ENCODE measurements at places on chromosomes 3 and 15.
A peak's percentile ranks its signal among the peaks of the same experiment; 100 is the strongest.

GRCh38 chr15:68691705-68692104 lies 112.9 kb downstream of the CORO2B start:
- DNase-seq: no peak

- DNase-seq: no peak
Measured at GRCh38 chr3:173744479-173744878, 346.9 kb downstream of the NLGN1 start.

DNA sequence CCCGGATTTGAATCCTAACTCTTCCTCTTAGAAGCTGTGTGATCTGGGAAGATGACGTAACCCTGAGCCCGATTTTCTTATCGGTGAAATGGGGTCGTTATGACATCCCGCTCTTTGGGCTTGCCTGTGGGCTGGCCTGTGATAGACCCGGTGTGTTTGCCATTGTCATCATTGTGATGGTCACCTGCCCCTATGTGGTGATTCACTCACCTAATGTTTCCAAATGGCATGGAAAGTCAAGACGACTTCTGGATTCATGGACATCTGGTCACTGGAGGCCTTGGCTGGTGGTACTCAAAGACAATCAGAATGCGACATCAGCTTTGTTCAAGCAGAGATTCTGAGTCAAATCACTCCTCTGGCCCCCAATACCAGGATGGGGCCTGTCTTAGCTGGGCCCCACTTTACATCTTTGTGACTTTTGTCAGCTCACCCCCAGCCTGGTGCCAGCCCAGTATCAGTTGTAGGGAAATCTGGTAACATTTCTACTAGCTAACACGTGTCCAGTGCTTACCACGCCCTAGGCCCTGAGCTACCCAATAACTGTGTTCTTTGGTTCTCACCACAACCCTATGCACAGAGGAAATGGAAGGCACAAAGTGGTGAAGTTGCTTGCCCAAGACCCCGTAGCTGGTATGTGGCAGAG lies 2.8 kb downstream of the TMEM43 start:
- DNase-seq: no peak

GRCh38 chr15:85412956-85413854 lies 32.8 kb downstream of the AKAP13 start:
- DNase-seq: peak; percentile 88

DNA sequence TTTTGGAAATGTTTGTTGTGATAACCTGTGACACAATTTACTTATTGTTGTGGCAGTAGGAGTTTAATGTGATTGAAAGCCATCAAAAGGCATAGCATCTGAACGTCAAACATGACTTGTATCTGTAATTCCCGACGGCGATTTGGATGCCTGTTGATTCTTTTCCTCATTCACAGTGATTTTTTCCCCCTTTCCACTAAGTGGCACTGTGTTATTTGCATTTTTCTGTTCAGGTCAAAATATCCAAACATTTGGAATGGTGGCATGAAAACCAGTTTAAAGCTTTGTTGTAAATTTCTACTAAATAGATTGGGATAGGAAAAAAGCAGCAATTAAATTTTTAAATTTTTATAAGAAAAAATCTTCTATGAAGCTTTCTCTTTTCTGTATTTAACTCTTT lies 259.9 kb upstream of the KCNH8 start:
- DNase-seq: no peak

- DNase-seq: no peak
Measured at GRCh38 chr15:82699726-82700125, 9.9 kb downstream of the AP3B2 start.

DNA sequence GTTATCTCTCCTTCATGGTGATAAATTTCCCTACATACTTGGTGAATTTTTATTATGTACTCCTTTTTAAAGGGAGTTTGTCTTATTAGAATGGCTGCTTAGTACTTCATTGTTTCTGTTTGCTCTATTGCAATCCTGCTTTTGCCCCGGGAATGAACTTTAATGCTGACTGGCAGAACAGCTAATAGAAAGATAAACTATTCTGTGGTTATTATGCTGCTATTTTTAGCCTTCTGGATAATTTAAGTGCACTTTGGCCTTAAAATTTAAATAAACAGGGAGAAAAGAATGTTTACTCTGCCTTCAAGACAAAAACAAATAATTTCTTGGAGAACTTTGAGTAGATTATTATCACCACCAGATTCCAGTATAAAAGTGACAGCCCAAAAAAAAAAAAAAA lies 413.8 kb upstream of the CCDC54 start:
- no peak for DNase-seq

- no peak for DNase-seq
Measured at GRCh38 chr3:60909526-60909925, 341.7 kb downstream of the FHIT start.

DNA sequence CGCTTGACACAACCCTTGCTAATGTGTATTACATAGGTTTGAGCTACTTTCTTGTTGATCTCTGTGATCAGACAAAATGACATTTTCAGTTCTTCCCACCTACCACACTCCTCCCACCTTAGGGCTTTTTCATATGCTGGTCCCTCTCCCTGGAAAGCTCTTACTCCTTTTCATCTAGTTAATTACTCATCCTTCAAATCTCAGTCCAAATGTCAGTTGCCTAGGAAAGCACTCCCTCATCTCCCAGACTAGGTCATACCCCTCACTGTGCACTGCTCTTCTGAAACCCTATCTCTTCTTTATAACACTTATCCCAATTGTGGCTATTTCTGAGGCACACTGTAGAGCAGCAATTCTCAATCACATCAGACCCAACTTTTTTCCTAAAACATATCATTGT lies 7.3 kb downstream of the ZNF106 start:
- DNase-seq: no peak

GRCh38 chr3:182631183-182632076 lies 161.9 kb upstream of the ATP11B start:
- no peak for DNase-seq

- peak; percentile 75 for DNase-seq
Measured at GRCh38 chr3:52221563-52222318, 3.7 kb downstream of the TLR9 start.

DNA sequence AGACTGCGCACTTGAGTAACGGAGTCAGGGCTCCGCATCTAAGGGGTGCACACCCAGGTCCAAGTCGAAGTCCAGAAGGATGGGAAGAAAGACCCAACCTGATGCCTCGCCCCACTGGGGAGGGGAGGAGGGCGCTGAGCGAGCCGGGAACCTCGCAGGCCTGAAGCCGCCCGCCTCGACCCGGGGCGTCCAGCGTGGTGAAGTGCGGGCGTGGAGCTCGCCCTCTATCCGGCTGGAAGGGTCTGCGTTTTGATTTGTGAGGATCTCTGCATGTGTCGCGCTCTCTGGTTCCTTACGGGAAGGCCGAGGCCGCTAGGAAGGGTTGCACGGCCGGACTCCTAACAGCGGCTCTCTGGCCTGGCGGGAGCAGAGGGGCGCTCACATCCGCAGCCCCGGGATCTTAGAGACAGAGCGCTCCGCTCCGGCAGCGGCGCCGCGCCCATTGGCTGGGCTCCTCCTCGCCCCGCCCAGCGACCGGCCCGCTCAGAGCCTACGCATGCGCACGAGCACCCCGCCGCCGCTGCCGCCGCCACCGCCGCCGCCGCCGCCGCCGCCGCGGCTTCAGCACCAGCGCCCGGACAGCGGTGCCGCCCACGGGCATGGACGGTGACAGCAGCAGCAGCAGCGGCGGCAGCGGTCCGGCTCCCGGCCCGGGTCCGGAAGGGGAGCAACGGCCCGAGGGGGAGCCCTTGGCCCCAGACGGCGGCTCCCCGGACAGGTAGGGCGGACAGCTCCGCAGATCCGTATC lies at the start of gene DISP2:
Gene DISP2, plus strand, starts transcription at position 497 of the 748 bp plus-strand sequence. Its CDS starts 103 bp downstream, at position 600.
- DNase-seq: peak; percentile 93

DNA sequence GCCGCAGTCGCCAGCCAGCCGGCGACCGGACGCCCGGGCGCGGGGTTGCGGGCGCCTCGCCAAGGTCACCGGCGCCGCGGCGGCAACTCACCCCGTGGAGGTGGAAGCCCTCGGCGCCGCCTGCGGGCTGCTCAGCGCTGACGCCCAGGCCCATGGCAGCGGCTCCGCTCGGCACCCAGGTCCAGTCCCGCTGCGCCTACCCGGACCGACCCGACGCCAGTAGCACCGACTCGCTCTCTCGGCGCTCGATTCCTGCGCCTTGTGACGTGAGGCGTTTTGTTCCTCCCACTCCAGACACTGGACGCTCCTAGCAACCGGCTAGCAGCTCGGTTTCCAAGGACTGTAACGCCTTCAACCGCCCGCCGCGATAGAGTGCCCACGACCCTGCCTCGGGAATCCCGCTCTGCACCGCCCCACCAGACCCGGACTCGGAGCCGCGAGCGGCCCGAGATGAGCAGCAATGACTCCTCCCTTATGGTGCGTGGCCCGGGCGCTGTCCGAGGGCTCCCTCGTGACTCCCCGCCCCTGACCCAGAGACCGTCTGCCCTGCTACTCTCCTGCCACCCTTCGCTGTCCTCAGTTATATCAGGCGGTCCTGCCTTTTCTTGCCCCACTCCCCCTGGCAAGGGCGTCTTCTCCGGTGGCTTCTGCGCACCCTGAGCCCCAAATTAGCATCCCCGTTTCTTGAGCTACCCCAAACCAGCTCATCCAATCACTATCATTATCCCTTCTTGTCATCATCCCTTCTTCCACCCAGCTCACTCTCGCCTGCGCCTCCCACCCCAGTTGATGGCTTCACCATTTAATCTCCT lies at the start of the genes GORASP1 and TTC21A:
Gene GORASP1, minus strand, starts transcription at position 240 of the 812 bp plus-strand sequence. Its CDS starts 86 bp downstream, at position 154.
Gene TTC21A, plus strand, starts transcription at position 293 of the 812 bp plus-strand sequence. Its CDS starts 158 bp downstream, at position 451.
- DNase-seq: peak; percentile 80

DNA sequence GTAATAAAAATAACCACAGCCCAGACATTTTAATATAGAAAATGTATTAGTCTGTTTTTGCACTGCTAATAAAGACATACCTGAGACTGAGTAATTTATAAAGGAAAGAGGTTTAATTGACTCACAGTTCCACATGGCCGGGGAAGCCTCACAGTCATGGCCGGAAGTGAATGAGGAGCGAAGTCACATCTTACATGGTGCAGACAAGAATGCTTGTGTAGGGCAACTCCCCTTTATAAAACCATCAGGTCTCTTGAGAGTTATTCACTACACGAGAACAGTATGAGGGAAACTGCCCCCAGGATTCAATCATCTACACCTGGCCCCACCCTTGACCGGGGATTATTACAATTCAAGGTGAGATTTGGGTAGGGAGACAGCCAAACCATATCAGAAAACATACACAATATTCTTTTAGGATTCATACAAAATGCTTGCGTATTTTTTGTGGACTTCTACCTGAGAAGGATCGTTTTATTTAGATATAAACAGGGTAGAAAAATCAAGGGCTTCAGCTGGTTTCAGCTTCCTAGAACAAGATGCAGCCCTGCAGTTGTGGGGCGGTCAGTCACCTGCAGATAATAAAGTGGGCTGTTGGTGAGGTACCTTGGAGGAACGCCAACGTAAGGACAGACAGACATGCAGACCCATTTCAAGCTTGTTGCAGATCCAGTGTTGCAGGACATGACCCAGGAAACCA lies 101.9 kb downstream of the TNIK start:
- no peak for DNase-seq

DNA sequence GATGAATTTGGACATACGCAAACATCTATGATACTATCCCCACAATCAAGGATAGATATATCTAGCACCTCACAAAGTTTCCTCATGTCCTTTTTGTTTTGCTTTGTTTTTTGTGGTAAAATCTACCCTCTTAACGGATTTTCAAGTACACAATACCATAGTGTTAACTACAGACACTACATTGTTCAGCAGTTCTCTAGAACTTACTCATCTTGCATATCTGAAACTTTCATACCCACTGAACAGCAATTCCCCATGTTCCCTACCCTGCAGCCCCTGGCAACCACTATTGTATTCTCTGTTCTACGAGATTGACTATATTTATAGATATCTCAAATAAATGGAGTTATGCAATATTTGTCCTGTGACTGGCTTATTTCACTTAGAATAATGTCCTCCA lies 58.1 kb upstream of the TJP1 start:
- DNase-seq: no peak

DNA sequence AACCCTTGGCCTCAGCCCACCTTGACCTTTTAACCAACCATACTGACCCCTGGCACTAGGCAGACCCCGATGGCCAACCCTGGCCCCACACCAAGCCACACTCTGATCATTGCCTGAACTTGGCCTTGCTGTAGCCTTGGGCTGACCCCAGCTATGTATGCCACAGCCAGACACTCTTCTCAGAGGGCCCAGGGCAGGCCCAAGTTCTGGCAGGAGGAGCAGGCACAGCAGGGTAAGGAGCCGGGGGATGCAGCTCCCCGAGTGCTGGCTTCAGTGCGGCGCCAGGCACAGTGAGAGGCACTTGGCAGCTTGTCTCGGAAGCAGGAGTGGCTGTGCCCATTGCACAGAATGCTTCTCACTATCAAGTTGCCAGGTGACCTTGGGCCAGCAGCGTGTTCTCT lies 22.3 kb downstream of the PRR20G start:
- DNase-seq: no peak

DNA sequence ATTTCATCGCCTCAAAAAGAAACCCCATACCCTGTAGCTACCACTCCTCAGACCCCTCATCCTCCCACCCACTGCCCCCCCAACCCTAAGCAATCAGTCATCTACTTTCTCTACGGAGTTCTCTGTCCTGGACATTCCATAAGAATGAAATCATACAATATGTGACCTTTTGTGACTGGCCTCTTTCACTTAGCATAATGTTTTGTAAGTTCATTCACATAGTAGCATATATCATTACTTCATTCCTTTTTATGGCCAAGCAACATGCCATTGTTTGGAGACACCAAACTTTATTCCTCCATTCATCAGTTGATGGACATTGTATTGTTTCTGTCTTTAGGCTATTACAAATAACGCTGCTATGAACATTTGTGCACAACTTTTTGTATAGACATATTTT lies 64.2 kb downstream of the TNIK start:
- DNase-seq: no peak

DNA sequence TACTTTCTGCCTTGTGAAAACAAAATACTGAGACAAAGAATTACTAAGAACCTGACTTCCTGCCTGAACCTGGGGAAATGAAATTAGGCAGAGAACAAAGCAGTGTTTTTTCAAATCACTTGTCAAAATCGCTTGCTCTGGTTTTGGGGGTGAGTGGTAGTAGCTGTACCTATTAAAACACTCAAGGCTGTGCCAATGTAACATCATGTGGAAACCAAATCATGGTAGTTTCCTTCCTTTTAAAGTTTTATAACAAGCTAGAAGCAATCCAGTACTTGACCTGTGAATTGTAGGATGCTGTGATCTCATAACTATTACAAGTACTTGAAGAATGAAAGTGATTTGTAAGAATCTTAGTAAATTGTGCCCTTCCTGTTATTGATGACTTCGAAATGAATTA lies 6.7 kb downstream of the CMTM8 start:
- no peak for DNase-seq

- DNase-seq: peak; percentile 90
Measured at GRCh38 chr15:40782609-40783227, 12.9 kb downstream of the C15orf62 start.

DNA sequence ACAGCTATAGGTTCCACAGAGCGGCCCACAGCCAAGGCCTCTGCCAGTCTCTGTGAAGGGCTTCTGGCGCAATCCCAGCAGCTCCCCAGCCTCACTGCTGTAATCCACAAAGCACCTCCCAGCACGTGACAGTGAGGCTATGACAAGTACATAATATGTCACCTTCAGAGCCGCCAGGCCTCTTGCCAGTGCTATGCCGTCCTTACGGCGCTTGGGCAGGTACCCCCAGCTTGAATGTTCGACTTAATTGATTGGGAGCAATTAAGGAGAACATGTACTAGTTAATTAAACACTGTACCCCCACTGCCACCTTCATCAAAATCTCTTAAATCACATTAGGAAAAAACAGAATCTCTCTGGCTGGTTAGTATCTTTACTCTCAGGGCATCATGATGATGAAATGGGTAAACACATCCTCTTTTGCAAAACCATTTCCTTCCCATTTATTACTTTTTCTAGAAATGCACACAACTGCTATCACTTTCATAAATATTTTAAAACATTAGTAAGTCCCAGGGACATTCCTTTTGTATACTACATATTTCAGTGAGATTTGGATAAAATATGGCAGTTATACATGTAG lies 169.9 kb downstream of the XXYLT1 start:
- no peak for DNase-seq
